Non-pigmented ciliary epithelial cell (primary cell): ENCODE measurements at places on chromosomes 4 and X.

DNA sequence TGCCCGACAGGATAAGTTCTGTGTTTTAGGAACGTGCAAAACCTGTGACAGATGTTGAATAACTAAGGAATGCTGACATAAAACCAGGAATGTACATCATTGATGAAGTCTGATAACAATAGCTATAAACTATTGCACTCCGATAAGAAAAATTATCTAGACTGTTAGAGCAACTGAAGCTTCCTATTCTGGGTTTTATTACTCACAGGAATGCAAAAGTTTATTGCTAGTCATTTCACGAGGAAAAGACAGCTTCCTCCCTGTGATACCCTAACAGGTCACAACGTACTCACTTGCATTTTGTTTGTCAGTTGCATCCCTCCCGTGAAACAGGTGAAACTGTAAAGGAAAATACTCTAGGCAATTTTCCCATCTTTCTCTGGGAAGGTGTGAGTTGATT is 65.9 kb downstream of the CLDN22 start:
- DNase-seq = no peak

- DNase-seq = no peak
These were observed 43.6 kb downstream of the TSC22D3 start for GRCh38 chrX:107731831-107732502.

DNA sequence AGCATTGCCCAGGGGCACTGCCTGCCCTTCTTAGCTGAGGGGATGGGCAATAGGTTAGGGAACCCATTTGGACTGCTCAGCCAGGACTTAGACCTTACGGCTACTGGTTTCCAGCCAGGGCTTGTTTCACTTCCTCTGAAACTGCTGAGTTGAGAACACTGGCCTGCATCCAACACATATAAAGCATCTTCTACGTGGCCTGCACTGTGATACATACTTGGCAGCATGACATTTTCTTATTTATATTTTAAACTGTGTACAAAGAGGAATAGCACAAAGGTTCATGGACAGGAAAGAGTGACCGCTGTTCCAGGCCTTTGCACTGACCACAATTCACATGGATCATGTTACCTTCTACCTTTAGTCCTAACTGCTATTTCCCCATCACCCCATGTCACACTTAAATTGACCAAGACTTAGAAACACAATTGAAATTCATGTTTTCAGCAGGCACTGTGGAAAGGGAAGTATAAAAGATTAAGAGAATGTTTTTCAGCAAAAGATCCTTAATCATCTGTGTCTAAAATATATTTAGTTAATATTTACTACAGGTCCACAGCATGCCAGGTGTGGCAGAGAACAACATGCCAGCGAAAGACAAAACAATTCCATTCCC is 43.7 kb downstream of the NLGN4X start:
- DNase-seq = peak; percentile 9

- no peak for DNase-seq
These were observed 23.6 kb upstream of the VAMP7 start for GRCh38 chrX:155857561-155857960.

DNA sequence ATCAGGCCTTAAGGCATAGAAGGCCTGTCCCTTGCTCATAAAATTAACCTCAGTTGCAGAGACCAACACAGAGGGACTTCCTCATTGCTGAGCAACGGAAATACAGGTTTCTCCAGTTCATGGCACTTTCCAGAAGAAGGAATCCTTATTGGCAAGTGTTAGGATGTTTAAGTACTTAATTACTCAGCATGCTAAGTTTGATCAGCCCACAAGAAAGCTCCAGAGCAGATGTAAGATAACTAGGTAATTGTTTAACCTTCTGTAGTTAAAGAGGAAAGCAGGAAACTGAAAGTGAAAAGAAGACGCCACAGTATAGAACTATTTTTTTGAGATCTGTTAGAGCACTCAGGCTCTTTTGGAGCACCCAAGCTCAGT is 33.5 kb downstream of the SMS start:
- DNase-seq = no peak

DNA sequence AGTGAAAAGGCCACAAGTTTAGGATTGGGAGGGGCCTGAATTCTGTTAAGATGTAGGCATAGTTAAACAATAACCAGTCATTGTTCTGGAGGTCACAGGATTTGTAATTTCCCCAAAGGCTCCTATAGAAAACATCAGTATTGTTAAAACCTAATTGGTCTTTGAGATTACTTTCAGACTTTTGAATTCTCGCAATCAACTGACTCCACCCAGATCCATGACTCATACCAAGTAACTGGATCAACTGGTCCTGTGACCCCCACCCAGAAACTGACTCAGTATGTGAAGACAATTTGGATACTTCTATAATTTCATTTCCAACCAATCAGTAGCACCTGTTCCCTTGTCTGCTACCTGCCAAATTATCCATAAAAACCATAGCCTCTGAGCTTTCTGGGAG is 28.4 kb downstream of the MAGEB16 start:
- DNase-seq = no peak

DNA sequence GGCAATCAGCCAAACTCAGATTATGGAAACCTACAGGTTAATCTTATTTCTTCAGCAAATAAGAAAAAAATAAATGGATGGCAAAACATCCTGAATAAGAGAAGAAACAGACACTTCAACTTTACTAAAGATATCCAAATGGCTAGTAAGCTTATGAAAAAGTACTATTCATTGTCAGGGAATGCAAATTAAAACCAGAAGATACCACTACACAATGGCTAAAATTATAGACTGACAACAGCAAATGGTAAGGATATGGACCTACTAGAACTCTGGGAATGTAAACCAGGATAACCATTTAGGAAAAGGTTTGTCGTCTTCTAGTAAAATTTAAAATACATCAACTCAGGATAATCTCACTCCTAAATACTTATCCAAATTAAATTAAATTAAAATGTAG is 24.3 kb downstream of the GRSF1 start:
- DNase-seq = no peak

- DNase-seq = no peak
These were observed 3.0 kb upstream of the USP46 start for GRCh38 chr4:52661966-52662690.

DNA sequence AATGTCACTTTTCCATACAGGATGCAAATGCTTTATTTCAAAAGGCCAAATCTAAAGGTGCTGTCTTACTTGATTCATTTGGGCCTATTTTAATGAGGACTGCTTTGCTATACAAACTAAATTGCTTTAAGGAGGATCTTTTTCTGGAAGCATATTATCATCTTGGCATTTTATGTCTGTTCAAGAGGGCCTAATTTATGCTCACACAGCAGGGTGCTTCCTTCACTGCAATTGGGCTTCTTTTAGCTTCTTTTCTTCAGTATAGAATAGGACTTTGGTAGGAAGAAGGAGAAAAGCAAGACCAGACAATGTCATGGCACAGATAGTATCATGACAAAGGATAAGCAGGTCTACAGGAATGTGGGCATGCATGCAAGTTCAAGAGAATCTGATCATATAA is 222.4 kb upstream of the ANKRD50 start:
- DNase-seq = no peak

DNA sequence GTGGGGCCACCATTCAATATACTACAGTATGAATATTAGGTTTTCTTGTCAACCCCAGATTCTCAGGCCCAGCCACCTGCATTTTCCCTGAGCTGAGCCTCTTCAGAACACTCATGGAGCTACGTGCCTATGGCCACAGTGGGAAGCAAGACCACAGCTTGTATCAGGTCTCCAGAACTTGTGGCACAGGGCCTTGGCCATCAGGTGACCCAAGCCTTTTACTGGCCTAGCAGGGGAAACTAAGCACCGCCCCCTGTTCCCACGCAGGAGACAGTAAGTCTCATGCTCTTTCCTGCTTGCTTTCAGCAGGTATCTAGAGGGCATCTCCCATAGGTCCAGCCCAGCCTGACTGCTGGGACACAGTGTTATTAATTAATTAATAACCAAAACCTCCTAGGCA is 138.4 kb upstream of the MAMLD1 start:
- no peak for DNase-seq

GRCh38 chrX:52277666-52278065 is 91.2 kb upstream of the XAGE2 start:
- DNase-seq = no peak

- DNase-seq = no peak
These were observed 40.7 kb downstream of the KLHL2 start for GRCh38 chr4:165248102-165248501.

DNA sequence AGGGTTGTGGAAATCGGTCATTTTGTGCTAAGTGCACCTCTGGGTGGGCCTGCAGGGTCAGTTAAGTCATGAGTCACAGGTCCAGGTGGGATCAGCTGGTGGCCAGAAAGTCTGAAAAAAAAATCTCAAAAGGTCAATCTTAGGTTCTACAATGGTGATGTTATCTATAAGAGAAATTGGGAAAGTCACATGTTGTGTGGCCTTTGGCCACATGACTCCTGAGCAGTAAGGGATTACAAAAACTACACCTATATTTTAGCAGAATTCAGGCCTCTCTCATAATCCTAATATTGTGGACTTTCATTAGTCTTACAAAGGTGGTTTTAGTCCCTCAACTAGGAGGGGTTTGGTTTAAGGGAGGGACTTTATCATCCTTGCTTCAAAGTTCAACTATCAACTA is 59.1 kb downstream of the UCHL1 start:
- no peak for DNase-seq

GRCh38 chr4:18051281-18051680 is 29.7 kb upstream of the LCORL start:
- DNase-seq = no peak

GRCh38 chr4:185204238-185204910 is 574 bp upstream of the CFAP97 start:
- DNase-seq = no peak

DNA sequence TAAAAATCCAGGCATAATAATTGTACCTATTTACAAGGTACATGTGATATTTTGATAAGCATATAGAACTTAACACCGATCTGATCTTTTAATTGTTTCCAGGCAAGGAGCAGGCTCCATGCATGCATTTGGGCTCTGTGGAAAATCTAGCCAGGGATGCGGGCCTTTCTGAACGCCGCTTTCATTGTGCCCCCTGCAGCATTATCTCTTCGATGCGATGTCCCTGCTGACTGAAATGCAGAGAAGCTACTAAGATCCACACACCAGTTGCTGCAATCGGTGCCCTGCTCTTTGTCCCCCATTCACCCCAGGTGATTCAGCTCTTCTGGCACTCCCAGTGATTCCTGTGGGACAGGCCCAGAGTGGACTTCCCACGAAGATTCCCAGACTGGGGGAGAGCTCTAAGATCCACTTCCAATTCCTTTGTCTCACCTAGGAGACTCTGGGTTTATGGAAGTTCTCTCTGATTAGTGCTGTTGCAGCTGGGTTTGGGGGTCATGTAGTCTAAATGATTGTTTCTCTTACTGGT is 254.3 kb upstream of the AGA start:
- no peak for DNase-seq

DNA sequence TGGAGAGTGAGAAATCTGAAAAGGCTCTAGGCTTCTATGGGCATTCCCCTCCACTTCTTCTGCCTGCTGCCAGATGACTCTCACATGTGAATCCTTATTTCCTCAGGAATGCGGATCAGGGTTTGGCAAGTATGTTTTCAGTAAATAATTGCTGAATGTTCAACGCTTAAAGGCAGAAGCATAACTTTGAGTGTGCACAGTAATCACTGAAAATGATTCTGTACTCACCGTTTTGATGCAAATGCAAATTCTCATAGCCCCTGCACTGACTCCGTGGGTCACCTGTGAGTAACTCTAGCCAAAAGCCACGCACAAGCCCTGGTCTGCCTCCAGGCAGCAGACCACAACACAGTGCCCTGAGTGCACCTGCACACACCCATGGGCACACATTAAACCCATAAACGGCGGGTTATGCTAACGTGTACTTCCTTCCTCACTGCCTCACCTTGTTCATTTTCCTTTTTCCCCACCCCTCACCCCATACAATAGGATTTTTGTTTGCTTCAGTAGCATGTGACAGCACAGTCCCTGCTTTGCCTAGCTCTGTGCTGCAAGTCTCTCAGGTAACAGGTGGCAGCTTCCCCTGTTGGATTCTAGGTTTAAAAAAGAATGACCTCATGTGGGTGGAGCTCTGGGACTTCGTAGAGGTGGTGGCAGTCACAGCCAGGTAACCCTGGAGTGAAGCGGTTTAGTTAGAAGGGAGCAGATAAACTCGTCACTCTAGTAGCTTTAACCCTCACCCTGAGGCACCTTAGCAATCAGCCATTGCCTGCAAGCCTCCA is at the start of gene ARHGEF38:
ARHGEF38 (plus strand) TSS at position 656 of the 782 bp plus-strand sequence. CDS start 146 bp downstream, outside the sequence.
- no peak for DNase-seq

GRCh38 chr4:3411676-3412075 is 30.1 kb upstream of the HGFAC start:
- DNase-seq = no peak

GRCh38 chr4:147596377-147596776 is 20.8 kb upstream of the TMEM184C start:
- no peak for DNase-seq

- DNase-seq = no peak
These were observed 28.5 kb downstream of the SLC25A4 start for GRCh38 chr4:185171373-185172071.

- no peak for DNase-seq
These were observed 307.2 kb upstream of the NR3C2 start for GRCh38 chr4:148749403-148749802.

DNA sequence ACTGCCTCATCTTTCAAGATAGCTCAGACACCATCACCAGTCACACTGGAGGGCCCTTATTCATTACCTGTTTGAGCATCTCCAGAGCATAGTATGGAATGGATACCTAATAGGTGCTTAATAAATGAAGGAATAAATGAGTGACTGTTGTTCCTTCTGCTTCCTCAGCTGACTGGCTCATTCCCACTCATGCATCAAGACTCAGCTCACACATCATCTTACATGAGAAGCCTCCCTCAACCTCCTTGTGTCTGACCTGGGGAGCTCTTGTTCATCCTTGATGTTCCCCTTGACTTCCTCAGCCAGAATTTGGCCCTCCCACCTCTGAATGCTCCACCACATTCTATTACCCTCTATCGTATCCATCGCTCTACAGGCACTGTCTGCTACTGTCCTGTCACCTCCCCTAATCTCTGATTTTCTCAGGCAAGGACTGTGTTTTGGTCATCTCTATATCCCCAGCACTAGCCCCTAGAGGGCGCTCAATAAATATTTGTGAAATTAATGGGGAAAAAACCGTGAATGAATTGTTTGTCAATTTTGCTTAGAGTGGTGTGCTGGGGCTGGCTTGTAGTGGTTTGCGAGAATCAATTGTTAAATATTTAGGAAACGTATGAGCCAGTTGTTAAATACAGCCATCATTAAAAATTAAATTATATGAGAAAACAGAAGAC is 88.3 kb downstream of the NHSL2 start:
- no peak for DNase-seq
